ENCODE measurements at places on chromosomes 6 and 20.

GRCh38 chr6:104711371-104711770, 148.3 kb downstream of the HACE1 start:
- DNase-seq = peak; percentile 80

GRCh38 chr20:54207053-54207742, 689 bp upstream of the PFDN4 start:
- DNase-seq = no peak

GRCh38 chr20:55140631-55141030, 665.2 kb downstream of the DOK5 start:
- peak; percentile 14 for DNase-seq

- DNase-seq = peak; percentile 22
These were observed 31.6 kb upstream of the LY86 start for GRCh38 chr6:6556738-6557503.

DNA sequence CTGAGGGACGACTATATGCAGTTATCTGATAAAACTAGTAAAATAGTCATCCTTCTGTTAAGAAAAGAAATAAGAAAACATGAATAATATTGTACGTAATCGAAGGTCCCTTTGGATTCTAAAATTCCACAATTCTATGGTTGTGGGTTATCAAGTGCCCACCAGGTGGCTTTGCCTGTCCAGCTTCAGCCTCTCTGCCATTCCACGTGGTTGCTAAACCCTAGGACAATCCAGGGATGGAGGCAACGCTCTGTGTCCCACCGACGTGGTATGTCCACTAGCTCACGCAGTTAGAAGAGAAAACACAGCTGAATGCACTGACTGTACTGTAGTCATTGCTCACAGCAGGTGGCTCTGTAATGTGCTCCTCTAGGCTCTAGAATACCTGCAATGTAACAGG, 349.3 kb downstream of the FARS2 start:
- DNase-seq = no peak

DNA sequence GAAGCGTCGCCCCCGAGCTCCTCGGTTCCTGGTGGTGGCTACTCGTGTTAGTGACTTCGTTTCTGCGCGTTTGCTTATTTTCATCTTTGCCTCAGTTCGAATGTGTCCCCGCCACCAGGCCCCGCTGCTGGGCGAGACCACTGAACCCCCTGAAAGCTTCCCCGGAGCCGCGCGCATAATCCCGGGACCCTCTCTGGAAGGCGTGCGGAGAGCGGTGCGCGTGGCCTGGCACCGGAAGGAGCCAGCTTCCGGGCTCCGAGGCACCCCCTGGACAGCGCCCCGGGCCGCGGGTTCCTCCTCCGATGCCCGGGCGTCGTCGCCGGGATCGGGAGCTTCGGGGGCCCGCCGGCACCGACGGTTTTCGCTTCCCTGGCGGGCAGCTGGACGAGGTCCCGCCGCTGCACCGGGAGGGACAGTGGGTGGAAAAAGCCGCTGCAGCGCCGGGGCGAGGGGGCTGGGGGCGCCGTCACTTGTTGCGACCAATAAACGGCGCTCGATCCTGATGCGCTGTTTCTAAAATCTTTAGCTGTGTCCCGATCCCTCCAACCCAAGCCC, 643 bp upstream of the SLC35D3 start:
- DNase-seq = peak; percentile 90

- DNase-seq = no peak
These were observed 159.0 kb downstream of the PTPRK start for GRCh38 chr6:128361378-128361777.

- DNase-seq = no peak
These were observed 35.6 kb downstream of the RFPL4B start for GRCh38 chr6:112382778-112383177.

DNA sequence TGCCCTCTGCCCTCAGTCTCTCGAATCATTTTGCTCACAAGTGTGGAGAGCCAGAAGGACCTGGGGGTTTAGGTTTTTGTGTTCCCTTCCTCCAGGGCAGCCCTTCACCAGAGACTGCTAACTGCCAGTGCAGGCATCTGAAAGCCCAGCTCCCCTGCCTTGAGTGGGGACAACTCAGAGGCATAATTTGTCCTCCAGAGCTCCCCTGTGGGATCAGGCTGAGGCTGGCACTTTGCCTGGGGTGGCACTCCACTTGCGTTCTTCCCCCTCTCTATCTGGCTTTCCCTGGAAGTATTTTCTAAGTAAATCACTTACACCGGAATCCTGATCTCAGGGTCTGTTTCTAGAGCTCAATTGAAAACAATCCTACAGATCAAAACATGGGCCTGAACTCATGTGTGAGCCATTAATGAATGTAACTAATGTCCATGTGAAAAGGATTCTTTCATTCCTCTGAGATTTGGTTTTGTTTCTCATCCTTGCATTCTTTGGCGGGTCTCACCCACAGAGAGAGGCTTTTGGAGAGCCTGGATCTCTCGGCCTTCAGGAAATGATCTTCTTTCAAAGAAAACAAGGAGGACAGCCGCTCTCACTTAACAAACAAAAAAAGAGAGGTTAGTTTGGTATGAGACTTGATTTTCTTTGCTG, 125.7 kb upstream of the RIPOR2 start:
- no peak for DNase-seq

GRCh38 chr20:11777387-11778205, 140.1 kb upstream of the BTBD3 start:
- DNase-seq = peak; percentile 49

DNA sequence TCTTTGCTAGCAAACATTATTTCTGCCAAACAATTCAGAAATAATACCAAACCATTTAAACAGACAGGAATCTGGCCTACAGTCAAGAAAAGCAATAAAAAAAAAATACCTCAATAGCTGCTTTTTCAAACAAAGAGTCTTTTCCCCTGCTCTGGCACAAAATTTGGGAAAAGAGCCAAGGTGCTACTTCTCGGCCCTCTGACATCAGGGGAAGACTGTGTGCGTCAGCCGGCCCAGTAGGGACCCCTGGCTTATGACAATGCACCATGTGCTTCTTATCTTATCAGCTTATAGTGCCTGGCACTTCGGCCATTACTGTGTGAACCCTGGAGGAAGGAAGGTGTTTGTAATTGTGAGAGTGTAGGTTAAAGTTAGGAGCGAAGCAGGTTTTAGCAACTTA, 89.4 kb downstream of the PDE10A start:
- DNase-seq = no peak

GRCh38 chr6:40753675-40754448, 166.7 kb upstream of the LRFN2 start:
- DNase-seq = no peak

DNA sequence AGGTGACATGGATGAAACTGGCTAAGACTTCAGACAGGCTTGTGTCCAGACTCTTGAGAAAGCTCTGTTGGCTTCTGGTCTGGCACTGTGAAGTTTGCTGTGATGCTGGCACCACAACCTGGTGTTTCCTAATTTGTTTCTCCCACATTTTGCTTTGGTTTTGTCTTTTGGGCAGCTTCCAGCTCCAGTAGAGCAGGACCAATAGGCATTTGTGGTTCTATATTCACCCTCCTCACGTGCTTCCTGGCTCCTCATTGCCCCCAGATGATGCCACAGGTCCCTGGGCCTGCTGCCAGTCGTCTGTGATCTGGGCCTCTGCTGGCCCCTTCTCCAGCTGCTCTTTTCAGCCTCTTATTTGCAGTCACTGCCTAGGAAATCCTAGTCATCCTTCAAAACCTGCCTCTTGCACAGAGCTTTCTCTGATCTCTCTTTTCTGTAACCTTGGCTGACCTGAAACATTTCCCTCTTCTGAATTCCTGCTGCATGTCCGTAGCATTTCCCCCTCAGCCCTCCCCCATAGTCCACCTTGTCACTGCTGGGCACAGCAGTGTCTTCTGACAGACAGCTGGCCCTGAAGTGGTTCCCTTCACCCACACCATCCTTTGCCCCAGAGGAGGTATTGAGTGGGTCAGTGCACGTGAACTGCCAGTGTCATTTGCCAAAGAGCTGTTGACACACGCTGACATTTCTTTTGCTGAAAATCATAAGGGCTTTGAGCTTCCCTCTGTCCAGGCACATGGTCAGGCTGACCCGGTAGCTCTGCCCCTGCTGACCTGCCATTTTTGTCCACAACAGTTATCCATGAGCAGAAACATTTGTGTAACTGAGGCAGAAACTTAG, 63.0 kb downstream of the PTPN1 start:
- DNase-seq = peak; percentile 47

DNA sequence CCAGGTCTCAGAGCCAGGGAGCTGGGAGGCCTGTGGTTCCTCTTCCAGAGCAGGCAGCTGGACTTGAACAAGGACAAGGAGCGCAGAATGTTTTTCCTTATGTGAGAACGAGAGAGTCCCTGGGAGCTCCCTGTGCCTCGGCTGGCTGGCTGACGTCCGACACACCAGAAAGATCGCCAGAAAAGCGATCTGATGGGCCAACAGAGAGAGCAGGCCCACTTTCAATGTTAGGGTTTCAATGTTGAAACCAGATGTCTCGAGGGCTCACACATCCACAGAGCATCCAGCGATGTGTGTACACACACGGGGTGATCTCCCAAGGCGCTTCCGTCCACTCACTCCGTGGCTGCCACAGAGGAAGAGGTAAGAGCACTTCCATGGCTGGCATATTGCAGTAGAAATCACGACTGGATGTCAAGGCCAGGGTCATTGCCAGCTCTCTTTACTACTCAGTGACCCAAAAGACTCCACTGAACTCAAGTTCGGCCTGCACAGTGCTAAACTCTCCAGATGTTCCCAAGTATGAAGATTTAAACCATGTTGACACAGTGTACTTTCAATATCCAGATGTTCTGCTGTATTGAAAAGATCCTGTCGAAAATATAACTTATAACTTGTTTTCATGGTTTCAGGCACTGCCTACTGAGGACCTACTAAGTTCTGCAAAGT, 70.8 kb upstream of the FOXC1 start:
- no peak for DNase-seq
